Left hindlimb (tissue), 1 donor: ENCODE measurements at places on chromosomes 13 and 19.

DNA sequence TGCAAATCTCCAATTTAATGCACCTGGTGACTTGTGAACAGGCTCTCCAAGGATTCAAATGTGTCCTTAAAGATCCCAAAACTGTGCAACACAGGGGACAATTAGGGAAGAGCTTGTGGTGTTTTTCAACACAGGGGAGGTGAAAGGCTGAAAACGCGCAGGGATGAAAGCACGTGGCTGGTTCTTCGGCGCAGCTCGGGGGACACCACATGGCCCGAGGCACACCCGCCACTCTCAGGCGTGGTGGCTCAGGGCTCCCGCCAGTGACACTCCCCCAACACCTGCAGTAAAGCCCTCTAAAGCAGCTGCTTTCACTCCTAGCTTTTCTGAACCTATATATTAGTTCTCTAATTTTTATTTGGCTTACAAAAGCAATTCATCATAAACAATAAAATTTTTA, 91.9 kb downstream of the SPACA7 start:
- no peak for DNase-seq

- DNase-seq = no peak
Observed at GRCh38 chr13:90413548-90413947, 933.9 kb upstream of the MIR17HG start.

GRCh38 chr19:53982001-53982451, 9.4 kb upstream of the CACNG6 start:
- no peak for DNase-seq

DNA sequence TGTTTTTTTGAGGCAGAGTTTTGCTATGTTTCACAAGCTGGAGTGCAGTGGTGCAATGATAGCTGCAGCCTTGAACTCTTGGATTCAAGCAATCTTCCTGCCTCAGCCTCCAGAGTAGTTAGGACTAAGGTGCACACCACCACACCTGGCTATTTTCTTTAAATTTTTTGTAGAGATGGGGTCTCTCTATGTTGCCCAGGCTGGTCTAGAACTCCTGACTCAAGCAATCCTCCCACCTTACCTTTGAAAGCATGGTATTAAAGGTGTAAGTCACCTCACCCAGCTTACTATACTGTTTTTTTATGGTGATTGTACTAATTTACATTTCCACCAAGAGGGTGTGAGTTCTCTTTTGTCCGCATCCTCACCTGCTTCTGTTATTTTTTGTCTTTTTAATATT, 110.0 kb downstream of the FREM2 start:
- no peak for DNase-seq

- DNase-seq = peak; percentile 76
Observed at GRCh38 chr13:98445340-98446233, 131.3 kb downstream of the STK24 start.

DNA sequence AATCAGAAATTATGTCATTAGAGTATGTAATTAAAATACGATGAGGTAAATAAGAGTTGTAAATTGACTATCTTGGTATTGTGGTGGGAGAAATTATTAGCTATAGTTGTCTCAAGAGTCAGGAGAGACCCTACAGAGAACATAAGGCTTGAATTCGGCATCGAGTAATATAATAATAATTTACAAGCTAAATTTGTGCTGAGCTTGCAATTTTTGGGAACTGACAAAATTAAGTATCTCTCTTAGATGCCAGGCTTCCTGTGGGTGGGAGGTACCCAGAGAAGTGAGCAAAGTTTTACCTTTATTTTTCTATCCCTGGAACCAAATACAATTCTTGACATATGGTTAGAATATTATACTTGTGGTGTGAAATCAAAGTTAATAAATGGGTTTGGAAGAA, 1637.0 kb downstream of the EFNB2 start:
- no peak for DNase-seq

- no peak for DNase-seq
Observed at GRCh38 chr13:73622381-73622780, 511.8 kb downstream of the KLF12 start.

GRCh38 chr19:28289295-28290063, 923.5 kb downstream of the UQCRFS1 start:
- DNase-seq = peak; percentile 52

GRCh38 chr13:99432609-99433542, 68.4 kb upstream of the TM9SF2 start:
- peak; percentile 40 for DNase-seq

- DNase-seq = no peak
Observed at GRCh38 chr19:33888665-33889064, 92.0 kb downstream of the KCTD15 start.

- DNase-seq = peak; percentile 99
Observed at GRCh38 chr19:17266975-17267788, at the start of gene BABAM1. Gene BABAM1 (plus strand): TSS chr19:17267443. CDS start chr19:17268807, 1,364 bp downstream.

DNA sequence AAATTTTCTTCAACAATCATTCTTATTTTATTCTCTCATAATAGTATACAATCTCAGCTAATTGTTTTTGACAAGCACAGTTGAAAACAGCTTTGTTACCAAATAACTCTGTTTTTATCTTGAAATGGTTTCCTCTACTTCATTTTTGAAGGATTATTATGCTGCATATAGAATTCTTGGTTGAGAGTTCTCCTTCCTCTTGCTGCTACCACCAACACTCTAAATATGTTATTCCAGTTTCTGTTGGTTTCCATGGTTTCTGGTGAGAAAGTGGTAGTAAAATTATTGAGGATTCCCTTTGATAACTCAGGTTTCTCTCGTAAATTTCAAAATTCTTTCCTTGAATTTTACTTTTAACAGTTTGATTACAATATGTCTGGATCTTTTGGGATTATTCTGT, 1725.9 kb downstream of the PCDH9 start:
- no peak for DNase-seq

DNA sequence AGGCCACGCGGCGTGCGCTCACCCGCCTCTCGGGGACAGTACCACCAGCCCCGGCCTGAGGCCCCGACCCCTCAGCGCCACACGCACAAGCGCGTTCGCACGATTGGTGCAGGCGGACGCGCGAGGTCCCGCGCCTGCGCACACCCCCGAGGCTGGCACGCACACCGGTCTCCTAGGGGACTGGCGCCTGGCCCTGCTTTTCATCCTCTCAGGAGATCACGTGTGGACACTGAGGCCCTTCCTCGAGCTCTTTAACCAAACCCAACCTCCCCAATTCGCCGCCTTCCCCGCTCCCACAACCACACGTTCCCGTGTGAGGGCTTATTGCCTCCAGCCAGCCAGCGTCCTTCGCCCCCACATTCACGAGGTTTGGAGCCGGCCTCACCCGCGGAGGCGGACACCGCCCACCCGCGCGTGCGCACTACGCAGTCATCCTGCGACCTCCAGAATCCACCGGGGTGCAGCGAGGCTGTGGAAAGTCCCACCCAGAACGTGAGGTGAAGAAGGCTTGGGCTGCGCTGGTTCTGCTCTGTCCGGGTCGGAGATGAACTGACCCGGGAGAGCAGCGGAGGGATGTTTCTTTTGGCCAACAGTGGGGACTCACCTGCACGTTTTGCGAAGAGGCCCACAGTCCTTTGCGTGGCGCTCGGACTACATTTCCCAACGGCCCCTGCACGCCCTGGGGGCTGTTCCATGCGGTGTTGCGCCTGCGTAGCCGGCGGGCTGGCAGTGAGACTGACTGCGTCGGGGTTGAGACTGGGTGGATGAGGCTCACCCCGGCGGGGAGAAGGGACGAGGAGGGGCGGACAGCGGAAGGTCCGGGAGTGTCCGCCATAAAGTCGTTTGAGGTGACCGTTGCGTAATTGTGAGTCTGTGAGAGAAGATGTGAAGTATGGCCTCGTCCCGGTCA, 539 bp upstream of the ZNF667 start:
- DNase-seq = peak; percentile 96

GRCh38 chr13:110018009-110018408, 231.6 kb upstream of the IRS2 start:
- DNase-seq = no peak

GRCh38 chr13:37068962-37069361, 9.5 kb upstream of the SUPT20H start:
- no peak for DNase-seq

GRCh38 chr13:67372868-67373464, 142.8 kb upstream of the PCDH9 start:
- no peak for DNase-seq

DNA sequence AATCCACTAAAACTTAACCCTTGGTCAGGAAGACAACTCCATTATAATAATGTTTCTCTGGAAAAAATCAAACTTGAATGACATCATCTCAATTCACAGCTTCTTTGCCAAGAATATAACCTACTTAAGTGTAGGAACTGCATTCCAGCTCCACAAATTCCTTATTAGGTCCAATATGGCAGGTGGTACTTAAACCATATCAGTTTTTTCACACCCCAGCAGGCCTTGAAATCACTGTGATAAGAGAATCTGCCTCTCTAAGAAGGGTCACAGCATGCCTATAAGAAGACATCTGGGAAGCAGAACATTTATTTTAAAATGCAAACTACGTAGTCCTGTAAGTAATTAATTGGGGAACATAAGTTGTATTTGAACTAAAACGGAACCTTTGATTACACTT, 687.8 kb downstream of the DIAPH3 start:
- no peak for DNase-seq

DNA sequence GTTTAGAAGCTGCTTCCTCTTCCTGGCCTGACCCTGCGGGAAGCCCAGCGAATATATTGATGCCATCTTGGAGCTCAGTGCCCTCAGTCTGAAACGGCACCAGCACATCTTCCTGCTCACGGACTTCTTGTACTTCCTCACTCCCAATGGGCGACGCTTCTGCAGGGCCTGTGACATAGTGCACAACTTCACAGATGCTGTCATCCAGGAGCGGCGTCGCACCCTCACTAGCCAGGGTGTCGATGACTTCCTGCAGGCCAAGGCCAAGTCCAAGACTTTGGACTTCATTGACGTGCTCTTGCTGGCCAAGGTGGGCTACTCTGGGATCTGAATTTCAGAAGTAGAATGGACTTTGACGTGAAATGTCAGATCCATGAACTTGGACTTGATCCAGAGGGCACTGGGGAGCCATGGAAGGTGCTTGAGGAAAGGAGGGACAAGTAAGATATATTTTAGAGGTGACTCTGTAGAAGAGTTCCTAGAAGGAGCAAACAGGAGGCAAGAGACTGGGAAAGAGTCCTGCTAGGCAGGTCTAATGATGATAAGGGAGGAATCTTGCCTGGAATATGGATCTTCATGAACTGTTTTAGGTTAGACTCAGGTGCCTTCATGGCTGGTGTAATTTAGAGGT, 38.4 kb upstream of the CYP4F8 start:
- no peak for DNase-seq

DNA sequence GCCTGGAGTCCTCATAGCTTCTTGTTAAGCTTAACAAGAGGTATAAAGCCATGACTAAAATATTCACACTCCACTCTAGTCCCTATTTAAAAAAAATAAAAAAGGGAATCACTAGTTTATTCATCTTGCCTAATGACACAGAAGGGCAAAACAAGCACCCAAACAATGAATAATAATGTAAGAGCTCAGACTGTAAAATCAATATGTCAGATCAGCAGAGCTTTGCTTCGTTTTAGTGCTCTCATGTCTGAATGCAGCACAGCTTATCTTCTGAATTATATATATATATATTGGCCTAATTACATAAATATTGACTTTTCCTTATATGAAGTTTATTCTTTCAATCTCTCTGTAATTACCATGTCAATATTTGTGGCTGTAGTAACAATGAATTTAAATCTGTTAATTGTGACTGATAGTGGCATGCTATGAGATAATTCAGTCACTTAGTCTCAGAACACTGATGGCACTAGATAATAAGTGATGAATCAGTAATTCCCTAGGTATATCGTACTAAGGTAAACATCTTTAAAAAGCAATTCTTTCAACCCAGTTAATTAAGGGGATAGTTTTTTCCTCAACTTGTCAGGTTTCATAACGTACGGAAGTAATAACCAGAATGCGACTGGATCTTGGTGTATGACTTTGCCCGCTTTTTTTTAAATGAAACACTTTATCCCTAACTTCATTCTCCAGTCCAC, 361.9 kb upstream of the GPC6 start:
- DNase-seq = no peak

DNA sequence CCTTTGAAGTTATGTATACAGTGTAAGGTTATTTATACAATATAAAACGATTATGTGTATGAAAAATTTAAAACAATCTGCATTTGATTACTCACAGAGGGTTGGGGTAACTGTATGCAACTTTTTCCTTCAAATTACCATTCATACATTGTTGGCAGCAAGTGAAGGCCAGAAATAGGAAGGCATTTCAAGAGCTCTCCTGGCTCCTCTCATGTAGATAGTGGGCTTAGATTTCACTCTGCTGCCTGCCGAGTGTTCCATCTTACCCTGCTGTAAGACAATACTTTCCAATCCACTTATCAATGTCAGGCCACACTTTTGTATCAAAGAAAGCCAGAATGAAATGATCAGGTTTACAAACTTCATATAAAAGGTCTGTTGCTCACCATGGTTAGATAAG, 245.2 kb downstream of the DNAJC15 start:
- no peak for DNase-seq

DNA sequence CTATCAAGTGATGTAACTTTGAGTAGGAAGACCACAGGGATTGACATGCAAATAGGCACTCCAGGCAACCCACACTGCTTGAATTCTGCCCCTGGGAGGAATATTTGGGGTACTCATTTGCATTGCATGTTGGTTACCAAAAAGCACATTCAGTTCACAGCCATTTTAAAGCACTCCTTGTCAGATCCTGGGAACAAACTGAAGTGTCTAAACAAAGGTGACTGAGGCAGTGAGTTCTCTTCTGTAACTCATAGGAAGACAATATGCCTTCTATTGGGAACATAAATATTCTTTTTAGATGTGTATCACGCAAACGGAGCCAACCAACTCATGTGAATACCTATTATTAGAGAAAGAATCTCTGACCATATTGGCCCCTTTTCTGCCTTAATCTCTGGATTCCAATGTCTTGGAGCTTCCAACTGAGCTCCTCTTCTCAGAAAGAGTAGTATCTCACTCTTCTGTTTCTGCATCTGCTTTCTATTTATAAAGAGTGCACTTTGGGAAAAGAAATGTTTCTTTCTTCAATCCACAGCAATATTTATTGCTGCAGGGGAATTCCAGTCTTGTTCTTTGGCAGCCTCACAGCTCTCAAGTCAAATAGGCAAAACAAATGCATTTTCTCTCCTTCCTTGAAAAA, 125.7 kb upstream of the NBEA start:
- DNase-seq = no peak

GRCh38 chr19:2811735-2812413, 7.8 kb upstream of the ZNF554 start:
- DNase-seq = no peak

DNA sequence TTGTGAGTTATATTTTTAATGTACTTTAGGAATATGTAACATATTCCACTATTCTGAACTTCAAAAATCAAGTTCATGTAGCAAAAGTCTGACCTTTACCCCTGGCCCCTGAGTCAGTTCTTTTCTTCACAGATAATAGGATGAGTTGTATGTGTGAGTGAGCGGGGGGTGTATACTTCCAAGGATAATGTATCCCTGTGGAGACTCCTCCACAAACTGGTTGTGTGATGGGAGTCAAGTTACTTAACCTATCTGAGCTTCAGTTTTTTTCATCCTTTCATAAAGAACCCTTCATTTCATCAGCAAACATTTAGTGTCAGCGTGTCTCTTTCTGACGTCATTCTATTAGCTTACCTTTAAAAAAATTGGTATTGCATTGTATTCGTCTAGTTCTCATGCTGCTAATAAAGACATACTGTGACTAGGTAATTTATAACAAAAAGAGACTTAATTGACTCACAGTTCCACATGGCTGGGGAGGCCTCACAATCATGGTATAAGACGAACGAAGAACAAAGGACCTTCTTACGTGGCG, 288.1 kb upstream of the GPC6 start:
- DNase-seq = no peak

- peak; percentile 84 for DNase-seq
Observed at GRCh38 chr19:18589380-18590272, 1.0 kb downstream of the REX1BD start.

GRCh38 chr13:90395846-90396245, 951.6 kb upstream of the MIR17HG start:
- DNase-seq = no peak
